ENCODE measurements at places on chromosomes 2 and 18. TPM values are rescaled to one million over a fixed set of nuclear protein-coding genes. Genes with fewer than 3 reads are reported as not detected.
A peak's percentile ranks its signal among the peaks of the same experiment; 100 is the strongest.

GRCh38 chr2:32937602-32938448 lies 8.9 kb upstream of the LTBP1 start:
- no peak for DNase-seq

DNA sequence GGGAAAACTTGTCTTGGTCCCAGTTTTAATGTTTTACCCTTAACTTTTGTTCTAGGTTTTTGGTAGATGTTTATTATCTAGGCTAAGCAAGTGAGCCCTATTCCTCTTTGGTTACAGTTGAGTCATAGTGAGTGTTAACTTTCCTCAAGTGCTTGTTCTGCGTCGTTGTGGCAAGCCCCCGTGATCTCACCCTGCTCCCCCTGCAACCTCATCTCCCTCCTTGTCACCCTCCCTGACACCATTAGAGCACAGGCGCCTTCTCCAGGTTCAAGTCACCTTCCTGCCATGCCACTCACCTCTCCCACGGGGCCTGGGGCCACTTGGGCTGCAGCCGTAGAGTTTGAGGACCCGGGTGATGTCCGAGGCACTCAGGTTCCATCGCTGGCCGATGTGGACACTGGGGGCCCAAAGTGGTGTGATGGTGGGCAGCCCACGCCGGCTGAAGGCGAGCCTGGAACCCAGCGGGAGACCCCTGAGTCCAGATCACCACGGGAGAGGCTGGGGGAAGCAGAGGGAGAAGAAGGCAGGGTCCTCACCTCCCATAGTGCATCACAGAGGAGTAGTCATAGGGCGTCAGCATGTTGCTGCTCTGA lies 8.7 kb downstream of the ASTL start:
- no peak for DNase-seq

GRCh38 chr18:9631814-9632496 lies 17.6 kb upstream of the PPP4R1 start:
- DNase-seq = no peak

DNA sequence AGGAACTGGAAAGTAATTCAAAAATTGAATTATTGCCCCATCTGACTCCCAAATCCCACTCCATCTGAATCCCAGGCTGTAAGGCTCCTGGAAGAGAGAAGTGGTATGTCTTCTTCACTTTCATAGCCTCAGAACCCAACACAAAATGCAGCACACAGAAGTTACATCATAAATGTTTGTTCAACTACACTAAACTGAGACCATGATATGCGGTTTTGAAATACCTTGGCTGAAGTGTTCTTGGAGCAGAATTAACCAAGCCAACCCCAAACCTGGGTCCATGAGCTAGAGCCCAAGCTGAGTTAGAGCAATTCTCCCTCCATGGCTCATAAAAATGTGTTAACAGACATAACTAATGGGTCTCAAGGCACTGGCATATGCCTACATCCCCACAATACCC lies 23.3 kb downstream of the NEB start:
- no peak for DNase-seq

- no peak for DNase-seq
Observed at GRCh38 chr2:23460228-23460627, 75.2 kb downstream of the KLHL29 start.

DNA sequence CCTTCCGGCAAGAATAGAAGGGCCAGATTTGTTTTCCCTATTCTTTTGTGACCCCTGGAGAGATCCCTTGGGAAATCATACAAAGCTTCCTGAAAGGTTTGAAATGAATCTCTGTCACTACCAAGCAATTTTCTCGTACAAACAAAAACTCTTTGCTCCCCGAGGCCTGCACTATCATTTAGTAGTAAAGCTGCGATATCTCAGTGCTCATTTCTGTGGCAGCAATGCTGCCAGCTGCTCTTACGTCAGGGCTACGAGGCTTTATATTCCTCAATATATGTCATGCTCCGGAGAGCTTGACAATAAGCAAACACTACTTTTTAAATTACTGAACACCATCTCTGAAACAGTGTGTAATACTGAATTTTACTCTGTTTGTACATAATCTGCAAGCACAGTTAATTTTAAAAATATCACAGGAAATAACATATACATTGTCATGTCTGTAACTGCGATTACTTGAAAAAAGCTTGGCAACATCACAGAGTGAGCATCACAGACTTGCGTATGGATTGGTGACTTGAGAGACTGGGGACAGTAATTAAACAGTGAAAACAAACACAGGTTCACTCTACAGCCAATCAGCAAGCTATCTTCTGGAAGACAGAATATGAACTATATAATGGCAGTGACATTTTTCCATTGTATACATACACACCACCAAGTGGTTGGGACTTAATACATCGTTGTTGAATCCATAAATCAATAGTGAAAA lies 403.3 kb upstream of the NETO1 start:
- DNase-seq = no peak

DNA sequence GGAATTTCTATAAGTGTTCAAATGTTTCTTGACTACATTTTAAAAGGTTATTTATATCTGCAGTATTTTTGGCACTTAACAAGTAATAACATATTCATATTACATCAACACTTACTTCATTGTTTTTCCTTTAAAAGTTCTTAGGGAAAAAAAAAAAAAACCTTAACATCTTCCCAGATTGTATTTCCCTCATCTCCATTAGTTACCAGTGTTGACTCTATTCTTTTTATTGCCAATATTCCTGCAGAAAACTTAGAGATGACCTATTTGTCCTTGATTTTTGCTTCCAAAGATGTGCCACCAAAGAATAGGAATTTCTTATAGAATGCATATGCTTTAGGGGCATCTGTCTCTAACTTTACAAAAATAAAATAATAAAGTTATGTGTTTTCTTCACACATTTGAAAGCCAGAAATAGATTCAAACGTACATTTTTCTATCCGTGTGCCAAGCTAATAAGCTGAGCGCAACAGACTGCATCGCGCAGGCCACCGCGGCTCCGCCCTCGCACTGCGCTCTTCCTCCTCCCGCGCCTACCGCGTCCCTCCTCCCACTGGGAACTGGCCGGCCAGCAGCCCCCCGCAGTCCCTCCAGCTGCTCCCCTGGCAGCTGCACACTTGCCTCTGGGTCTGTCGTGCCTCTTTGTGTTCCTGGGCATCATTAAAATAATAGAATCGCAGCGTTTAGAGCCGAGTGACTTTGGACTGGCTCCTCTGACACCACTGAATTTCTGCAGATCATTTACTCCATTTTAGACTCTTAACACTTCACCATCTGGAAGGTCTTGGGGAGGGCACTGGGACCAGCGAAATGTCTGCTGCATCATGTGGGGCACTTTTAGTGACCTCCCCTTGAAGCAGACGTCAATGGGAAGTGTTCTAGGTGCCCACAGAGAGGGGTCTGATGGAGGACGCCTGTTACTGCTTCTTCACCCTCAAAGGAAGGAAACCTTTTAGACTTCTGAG lies 21.2 kb upstream of the NAB1 start:
- DNase-seq = peak; percentile 45

GRCh38 chr2:121665504-121665903 lies 16.2 kb upstream of the CLASP1 start:
- DNase-seq = no peak

DNA sequence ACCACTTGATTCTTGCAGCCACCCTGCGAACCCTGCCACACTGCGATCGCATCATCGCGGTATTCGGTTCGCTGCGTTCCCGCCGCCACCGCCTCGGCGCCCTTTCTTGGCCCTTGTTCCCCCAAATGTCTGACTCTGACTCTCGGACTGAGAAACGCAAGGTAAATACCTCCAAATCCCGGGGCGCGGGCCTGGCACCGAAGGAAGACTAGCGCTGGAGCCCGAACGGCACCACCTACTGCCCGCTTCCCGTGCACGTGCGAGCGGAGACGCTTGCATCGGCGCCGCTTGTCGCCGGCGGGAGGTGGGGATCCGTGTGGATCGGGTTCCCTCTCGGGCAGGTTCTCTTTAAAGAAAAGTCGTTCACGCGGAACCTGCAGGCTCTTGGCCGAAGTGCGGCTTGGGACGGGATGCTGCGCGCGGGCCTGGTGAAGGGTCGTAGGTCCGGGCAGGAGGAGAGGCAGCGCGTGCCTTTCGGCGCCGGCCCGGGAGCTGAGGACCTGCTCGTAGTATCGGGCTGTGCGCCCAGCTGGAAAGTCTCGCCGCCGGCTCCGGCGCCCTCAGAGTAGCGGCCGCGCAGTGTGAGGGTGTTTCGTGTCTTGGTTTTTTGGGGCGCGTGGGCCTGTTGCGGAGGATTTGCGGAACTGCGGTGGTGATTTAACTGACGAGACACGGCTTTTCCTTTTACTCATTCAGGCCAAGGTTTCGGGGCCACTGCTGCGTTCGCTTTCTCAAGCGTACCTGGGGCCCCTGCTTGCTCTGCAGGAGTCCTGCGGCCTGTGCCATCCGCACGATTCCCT lies 514 bp downstream of the BCL2L11 start:
- peak; percentile 39 for DNase-seq

GRCh38 chr2:64945973-64946768 lies 43.0 kb upstream of the SLC1A4 start:
- DNase-seq = peak; percentile 46

GRCh38 chr2:236017446-236017845 lies 150.7 kb downstream of the GBX2 start:
- DNase-seq = no peak

- no peak for DNase-seq
Observed at GRCh38 chr2:146295080-146295670, 1549.7 kb upstream of the ACVR2A start.

DNA sequence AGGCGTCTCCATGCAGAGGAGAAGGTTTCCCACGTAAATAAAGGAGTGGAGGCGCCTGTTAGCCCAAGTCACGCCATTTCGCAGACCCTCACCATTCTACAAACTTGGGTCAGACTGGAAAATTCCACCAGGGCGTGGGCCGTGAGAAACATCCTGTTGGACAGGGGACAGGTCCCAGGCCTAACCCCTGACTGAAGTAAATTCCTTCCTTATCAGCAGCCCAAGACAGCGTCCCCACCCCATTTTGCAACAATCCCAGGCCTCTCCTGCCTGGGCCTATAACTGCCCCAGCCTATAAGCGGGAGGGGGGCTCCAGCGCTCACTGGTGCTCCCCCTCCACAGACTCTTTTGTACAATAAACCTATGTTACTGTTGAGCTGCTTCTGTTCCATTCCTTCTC lies 57.3 kb upstream of the CBLN2 start:
- no peak for DNase-seq

DNA sequence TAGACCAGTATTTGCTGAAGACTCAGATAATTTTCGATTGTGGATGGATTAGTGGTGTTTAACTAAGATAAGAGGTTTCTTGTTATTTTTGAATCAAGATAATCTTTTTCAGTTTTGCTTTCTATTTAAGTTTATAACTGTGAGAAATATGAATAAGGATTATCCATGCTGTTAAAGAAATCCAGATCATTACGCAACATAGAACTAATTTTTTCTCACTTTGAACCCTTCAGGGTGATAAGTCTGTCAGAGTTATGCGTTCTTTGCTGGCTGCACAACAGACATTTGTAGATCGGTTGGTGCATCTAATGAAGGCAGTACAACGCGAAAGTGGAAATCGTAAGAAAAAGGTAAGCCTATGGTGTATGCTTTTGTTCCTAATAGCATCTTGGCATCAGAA lies 74.1 kb downstream of the PIK3C3 start:
- no peak for DNase-seq

- no peak for DNase-seq
Observed at GRCh38 chr2:78982638-78983330, 42.7 kb upstream of the REG3G start.

GRCh38 chr18:49127471-49128190 lies 176.9 kb upstream of the SMAD7 start:
- no peak for DNase-seq

- DNase-seq = no peak
Observed at GRCh38 chr2:225425284-225425683, 25.8 kb downstream of the NYAP2 start.

- DNase-seq = no peak
Observed at GRCh38 chr2:205686783-205687640, 4.7 kb downstream of the NRP2 start.

DNA sequence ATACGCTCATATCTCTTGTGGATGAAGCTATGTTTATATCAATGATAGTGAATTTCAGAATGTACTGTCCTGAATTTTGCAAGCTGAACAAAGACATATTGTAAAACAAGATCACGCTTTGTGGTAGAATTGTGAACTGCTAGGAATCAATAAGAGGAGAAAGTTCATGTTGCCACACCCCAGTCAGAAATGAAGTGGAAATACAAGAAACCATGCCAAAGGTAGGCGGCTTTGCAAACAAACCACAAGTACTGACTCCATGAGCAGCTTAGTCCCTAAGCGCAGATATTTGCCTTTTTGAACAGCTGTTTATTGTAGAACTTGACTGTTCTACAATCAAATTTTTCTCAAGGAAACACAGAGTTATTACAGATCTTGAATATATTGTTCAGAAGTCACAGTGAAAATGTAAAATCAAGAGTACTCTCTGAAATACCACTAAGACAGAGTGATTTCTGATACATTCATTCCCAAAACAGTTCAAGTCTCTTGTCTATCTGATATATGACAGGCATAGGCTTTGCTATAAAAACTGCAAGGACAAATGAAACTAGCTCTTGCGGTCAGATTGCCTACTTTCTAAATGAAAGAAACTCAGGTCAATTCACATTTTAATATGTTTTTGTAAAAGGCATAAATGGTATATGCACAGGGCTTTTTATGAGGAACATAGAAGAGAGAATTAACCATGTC lies 120.9 kb upstream of the CDH19 start:
- peak; percentile 22 for DNase-seq

DNA sequence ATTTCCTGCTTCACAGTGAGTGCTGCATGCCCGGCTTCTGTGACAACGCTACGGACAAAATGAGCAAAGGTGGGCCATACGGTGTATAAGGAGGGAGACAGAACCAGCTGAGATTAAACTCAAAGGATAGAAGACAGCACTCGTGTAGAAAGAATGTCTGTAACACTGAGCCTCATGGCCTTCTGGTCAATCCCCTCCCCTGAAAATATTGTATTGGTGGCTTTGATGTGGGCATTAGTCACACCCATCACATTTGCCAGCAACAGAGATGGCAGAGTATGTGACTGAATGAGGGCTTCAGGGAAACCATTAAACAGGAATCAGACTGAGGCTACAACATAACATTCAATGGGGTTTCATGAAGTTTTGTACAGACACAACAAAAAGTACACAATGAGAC lies 287.8 kb upstream of the CCDC68 start:
- no peak for DNase-seq

DNA sequence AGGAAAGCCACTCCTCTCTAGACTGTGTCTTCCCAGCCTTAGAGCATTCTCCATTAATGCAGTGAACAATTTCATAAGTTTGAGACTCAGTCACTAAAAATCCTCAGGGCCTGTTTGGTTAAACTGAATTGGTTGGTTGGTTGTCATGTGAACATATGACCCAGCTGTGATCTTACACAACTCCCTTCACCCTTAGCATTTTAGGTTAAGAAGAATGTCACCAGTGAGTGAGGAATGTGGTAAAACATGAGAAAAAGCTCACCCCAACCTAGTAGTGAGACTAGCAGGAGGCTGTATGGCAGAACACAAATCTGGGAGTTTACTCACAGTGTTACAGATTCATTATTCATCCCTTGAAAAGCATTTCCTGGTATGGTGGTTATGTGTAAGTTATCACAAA lies 32.4 kb downstream of the LHCGR start:
- no peak for DNase-seq

The PSMA8 gene
- total RNA-seq = not detected

The CYP27A1 gene
- 28.1 TPM for total RNA-seq

The GREB1 gene
- 2.0 TPM for total RNA-seq

The CIB4 gene
- not detected for total RNA-seq

The GPR45 gene
- not detected for total RNA-seq

The MARCO gene
- 2.7 TPM for total RNA-seq

The FSIP2 gene
- total RNA-seq = 17.2 TPM

The USP40 gene
- total RNA-seq = 27.9 TPM

The CYP27C1 gene
- total RNA-seq = 0.12 TPM

The ALKAL2 gene
- total RNA-seq = 1.6 TPM

The LIMS3 gene
- total RNA-seq = 1.3 TPM

The TCF7L1 gene
- total RNA-seq = 3.9 TPM

The SETBP1 gene
- total RNA-seq = 10.2 TPM

The CPLX4 gene
- not detected for total RNA-seq

The EDAR gene
- 0.43 TPM for total RNA-seq

Measured in left colon (tissue), 2 donors.